ENCODE measurements at places on chromosomes 6 and 20.

GRCh38 chr20:11231742-11232648 is 558.2 kb upstream of the JAG1 start:
- no peak for DNase-seq

GRCh38 chr20:48287552-48288170 is 502.4 kb upstream of the SULF2 start:
- no peak for DNase-seq

- DNase-seq = no peak
These were observed 68.4 kb upstream of the NOX3 start for GRCh38 chr6:155523821-155524651.

DNA sequence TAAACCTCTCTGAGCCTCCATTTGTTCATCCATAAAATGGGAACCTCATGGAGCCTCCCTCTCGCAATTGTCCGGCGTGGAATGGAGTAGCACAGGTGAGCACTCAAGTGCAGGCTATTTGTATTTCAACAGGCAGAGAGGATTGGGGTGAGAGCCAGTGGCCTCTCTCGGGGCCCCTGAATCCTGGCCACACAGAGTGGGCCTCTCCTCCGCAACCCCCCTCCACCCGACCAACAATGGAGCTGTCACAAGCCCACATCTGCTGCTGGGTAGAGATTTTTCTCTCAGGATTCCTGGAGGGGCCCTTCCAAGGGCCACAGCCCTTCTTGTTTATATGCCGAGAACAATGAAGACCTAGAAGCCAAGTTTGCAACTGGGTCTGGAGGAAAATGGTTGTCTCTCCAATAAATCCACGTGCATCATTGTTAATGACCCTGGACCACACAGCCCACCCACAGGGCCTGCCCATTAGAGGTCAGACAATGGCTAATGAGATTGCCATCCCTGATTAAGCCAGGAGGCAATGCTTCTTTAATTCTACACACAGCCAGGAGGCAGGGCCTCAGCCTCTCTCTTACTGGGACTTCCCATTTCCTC is 233.0 kb downstream of the ANKRD60 start:
- no peak for DNase-seq

- DNase-seq = no peak
These were observed 12.0 kb downstream of the GATA5 start for GRCh38 chr20:62463651-62464424.

- no peak for DNase-seq
These were observed 297.2 kb upstream of the NRSN1 start for GRCh38 chr6:23828861-23829260.

All from right renal cortex interstitium (tissue), 3 donors.